ENCODE measurements at places on chromosomes 6 and 20.

- DNase-seq: no peak
Observed at GRCh38 chr20:46713957-46714834, 4.7 kb downstream of the SLC2A10 start.

- DNase-seq: peak; percentile 62
Observed at GRCh38 chr6:168367285-168367751, 47.7 kb upstream of the DACT2 start.

GRCh38 chr6:148999929-149000468 lies 253.2 kb downstream of the UST start:
- peak; percentile 51 for DNase-seq

DNA sequence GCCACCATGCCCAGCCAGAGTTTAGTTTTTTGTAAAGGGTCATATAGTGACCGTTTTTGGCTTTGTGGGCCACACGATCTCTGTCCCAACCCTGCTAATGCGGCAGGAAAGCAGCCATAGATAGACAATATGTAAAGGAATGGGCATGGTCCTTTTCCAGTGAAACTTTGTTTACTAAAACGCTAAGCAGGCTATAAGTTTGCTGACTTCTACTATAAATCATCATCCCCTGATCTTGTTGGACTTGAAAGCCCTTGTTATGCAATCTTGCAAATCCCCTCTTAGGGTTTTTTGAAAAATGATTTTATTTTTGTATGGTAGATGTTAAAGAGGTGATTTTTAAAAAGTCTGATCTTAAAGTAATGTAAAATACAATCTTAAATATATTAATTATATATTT lies 63.6 kb downstream of the CBFA2T2 start:
- no peak for DNase-seq

GRCh38 chr6:45118754-45119153 lies 209.4 kb upstream of the RUNX2 start:
- no peak for DNase-seq

DNA sequence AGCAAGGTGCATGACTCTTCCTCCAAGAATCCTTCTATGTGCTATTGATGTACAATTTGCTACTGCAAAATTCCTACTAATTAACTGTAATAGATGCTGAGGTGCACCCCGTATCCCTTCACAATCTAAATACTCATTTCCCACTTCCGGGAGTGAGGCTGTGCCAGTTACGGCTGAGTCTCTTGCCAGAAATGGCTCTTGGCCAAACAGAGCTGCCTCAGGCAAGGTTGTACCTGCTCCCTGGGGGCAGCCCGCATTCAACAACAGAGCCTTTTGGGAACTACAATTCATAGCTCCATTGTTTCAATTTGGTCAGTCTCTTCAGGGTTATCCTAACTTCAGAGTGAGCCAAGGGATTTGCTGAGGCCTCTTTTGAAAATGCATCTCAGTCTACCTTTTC lies 789.8 kb upstream of the MAP3K7 start:
- DNase-seq: peak; percentile 2

GRCh38 chr6:41757931-41758640 lies 10.9 kb upstream of the PGC start:
- DNase-seq: no peak

DNA sequence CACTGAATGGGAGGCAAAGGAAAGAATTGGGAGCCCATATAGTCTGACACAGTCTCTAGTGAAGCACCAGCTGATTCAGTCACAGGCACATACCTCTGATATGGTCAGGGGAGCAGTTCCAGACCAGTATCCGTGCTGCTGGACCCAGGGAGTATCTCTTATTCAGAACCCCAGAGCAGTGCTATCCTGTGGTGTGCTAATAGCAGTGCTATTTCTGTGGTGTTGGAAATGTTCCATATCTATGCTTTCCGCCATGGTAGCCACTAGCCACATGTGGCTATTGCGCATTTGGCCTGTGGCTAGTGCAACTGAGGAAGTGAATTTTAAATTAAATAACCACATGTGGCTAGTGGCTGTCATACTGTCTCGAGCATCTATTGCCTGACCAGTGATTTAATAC lies 11.0 kb downstream of the SCUBE3 start:
- DNase-seq: no peak

GRCh38 chr6:105746509-105746908 lies 339.6 kb upstream of the PRDM1 start:
- no peak for DNase-seq

- no peak for DNase-seq
Observed at GRCh38 chr6:33708516-33709204, 2.8 kb downstream of the UQCC2 start.

DNA sequence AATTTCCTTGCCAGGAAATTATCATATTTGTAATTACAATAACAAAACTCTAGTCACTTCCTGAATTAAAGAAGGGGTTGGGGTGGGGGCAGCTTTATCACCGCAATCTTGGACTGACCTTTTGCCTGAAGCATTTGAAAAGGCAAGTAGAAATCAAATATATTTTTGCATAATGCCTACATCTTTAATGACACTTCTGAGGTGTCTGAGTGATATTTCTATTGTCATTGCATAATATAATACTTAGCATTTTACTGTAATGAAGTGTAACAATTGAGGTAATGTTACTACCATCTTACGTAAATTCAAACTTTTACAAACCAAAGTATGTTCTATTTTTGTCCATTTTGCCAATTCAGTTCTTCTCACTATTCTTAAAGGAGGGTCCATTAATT lies 65.2 kb downstream of the SYNE1 start:
- DNase-seq: no peak
